CD4-positive, alpha-beta T cell treated with Interleukin-17A for 1 hour (primary cell): ENCODE measurements at places on chromosomes 7 and 10.
A peak's percentile ranks its signal among the peaks of the same experiment; 100 is the strongest.

- DNase-seq = peak; percentile 28
Observed at GRCh38 chr10:71270301-71271220, 48.5 kb upstream of the SLC29A3 start.

GRCh38 chr10:96719200-96719599 lies 1.1 kb downstream of the PIK3AP1 start:
- DNase-seq = no peak

DNA sequence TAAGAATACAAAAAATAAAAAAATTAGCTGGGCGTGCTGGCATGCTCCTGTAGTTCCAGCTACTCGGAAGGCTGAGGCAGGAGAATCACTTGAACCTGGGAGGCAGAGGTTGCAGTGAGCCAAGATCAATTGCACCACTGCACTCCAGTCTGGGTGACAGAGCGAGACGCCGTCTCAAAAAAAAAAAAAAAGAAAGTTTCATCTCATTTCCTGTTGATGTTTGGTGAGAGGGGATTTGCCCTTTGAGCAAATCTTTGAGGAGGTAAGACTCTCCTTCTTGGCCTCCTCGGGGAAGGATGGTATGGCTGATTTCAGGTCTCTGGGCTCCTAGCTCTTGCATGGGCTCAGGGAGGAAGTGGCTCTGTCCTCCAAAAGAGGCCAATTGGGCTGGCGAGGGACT lies 3.6 kb upstream of the GRID2IP start:
- no peak for DNase-seq

GRCh38 chr10:123720536-123720935 lies 54.4 kb downstream of the GPR26 start:
- DNase-seq = no peak

DNA sequence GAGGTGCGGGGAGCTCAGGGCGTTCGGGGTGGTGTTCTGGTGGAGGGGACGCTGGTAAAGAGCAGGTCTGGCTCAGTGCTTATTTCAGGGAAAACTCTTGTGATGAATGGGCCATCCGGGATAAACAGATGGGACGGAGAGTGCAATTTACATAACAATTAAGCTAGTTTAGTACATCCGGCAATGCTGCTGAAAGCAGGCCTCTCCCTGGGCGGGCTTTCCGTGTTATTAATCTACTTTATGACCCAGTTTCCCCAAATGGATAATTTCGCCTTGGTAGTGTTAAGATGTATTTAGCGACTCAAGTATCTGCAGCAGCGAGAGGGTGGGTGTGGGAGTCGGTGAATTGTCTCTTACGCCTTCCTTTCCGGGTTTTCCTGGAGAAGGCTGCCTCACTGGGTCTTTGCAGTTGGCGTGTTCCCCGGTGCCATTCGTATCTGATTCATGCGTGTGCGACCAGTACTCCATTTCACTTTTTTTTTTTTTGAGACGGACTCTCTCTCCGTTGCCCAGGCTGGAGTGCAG lies 25.2 kb downstream of the FOXK1 start:
- no peak for DNase-seq

GRCh38 chr10:73867126-73867807 lies 7.1 kb downstream of the CAMK2G start:
- DNase-seq = no peak

- no peak for DNase-seq
Observed at GRCh38 chr7:37434529-37434928, 14.1 kb downstream of the ELMO1 start.

- DNase-seq = no peak
Observed at GRCh38 chr10:50593523-50594376, 30.0 kb downstream of the SGMS1 start.

DNA sequence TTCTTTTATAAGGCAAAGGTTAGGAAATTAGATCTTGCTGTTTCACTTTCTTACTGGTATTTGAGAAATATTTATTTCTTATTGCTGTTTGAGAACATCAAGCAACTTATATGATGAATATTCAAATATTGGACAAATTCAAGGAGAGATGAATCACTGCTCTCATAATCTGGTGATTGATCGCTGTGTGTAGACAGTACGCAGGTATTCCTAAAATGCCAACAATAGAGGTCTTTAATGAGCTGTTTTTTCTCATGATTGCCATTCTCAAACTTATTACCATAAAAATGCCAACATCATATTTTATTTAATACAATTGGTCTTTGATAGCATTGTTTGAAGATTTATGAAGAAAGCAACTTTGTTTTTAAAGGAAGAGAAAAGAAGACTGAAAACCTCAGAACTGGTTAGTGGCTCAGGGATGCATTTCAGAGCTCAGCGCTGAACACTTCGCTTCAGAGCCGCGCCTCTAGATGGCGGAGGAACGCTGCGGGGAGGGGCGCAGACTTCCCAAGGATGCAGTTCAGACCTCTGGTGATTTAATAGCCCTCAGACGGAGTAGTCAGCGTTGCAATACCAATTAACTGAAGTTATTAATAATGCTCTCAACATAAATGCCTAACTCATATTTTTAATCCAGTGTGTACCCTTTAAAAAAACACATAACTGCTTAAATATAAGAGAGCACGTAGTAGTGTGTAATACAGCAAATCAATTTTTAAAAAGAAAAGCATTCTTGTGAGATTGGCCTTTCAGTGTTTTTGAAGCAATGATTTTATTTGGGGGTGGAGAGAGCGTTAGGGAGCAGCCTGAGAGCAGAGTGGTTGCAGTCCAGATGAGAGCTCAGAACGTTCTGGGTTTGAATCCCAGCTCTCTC lies 38.5 kb upstream of the STEAP4 start:
- no peak for DNase-seq

GRCh38 chr7:26438078-26438477 lies 146.4 kb downstream of the SNX10 start:
- no peak for DNase-seq

DNA sequence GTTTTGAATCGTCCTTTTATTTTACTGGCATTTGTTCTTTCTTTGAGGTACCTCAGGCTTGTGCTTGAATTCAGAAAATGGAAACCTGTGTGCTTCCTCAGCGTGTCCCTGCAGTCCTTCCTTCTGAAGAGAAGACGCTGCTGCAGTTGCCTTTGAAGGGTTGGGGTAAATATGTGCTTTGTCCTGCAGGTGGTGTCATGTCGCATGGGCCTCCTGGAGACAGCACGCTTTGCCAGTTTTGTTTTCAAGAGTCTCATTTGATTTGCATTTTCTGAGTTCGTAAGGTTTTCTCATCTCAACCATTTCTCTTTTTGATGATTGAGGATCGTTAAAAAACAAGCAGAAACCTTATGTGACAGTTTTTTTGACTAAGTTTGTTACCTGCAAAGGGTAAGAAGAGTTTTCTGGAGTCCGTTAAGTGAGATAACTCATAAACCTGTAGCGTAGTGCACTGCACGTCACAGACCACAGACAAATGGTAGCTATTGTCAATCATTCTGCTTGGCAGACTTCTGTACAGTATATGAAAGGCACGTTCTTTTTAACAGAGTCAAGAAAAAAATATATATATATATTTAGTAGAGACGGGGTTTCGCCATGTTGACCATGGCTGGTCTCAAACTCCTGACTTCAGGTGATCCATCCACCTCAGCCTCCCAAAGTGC lies 57.0 kb downstream of the CDC123 start:
- DNase-seq = peak; percentile 10

DNA sequence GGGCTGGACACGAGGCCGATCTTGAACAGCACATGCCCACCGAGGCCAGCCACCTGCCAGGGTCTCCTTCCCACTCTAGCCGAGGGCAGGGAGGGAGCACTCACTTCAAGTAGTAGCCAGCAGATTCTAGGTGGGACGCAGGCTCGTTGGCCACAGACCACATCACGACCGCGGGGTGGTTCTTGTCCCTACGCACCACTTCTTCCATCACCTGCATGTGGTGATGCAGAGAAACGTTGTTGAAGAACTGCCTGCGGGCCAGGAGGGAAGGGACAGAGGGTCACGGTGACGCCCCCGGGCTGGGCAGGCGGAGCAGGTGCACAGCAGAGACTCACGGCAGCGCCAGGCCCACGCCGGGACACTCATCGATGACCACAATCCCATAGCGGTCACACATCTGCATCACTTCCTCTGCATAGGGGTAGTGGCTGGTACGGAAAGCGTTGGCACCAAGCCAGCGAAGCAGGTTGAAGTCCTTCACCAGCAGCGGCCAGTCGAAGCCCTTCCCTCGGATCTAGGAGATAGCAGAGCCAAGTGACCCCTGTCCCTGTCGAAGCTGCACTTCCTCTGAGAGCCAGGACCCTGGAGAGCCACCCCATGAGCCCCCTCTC lies 7.7 kb downstream of the GUSB start:
- DNase-seq = no peak

- no peak for DNase-seq
Observed at GRCh38 chr10:69460576-69461242, 9.4 kb downstream of the TSPAN15 start.

DNA sequence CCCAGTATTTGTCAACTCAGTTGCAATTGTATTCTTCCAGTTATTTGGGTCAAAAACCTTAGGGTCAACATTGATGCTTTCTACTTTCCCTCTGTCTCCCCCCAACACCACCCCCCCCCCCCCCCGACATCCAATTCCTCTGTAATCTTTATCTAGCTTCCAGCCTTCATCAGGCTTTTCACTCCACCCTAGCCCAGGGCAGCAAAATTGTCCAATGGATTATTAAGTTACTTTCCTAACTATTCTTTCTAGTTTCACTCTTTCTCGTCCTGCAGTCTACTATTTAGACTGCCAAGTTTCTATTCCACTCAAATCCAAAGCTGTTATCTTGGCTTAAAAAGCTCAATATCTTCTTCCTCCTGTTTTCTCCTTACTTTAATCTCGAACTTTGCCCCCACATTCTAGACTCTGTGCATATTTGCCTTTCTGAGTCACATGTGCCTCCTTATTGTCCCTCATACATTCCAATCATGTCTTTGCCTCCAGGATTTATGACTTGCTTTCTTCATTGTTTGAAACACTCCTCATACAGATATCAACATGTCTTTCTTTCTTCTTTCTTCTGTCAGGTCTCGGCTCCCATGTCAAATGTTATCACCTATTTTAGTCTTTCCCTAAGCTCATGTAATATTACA lies 196.6 kb upstream of the TMEM196 start:
- no peak for DNase-seq

DNA sequence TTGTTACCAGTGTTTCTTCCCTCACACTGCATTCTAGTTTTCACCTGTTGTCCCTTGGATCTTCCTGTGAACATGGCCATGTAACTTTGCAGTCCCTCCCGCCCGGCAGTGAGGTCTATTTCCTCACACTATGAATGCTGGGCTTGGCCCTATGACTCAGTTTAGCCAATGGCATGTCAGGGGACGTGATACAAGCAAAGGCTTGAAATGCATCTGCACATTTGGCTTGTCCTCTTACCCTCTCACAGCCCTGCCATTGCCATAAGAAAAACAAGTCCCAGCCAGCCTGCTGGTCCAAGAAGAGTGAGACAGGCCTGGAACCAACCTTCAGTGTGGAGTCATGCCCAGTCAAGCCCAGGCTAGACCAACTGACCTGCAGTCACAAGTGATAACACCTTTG lies 17.1 kb upstream of the EZH2 start:
- no peak for DNase-seq

DNA sequence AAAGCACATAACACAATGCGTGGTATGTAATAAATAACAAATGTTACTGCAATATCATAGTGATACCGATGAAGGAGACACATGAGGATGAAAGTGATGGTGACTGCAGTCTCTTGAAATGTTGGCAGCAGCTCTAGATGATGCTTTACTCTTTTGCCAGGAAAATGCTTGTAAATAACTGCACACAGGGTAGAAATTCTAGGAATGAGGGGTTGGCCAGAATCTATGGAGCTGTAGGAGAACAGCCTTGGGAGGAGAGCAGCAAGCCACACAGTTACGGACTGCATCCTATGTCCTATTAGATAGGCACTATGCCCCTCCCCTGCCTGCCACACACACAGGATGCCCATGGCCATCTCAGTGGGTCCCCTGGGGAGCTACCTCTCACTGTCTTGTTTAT lies 97.6 kb upstream of the GSDME start:
- DNase-seq = no peak

DNA sequence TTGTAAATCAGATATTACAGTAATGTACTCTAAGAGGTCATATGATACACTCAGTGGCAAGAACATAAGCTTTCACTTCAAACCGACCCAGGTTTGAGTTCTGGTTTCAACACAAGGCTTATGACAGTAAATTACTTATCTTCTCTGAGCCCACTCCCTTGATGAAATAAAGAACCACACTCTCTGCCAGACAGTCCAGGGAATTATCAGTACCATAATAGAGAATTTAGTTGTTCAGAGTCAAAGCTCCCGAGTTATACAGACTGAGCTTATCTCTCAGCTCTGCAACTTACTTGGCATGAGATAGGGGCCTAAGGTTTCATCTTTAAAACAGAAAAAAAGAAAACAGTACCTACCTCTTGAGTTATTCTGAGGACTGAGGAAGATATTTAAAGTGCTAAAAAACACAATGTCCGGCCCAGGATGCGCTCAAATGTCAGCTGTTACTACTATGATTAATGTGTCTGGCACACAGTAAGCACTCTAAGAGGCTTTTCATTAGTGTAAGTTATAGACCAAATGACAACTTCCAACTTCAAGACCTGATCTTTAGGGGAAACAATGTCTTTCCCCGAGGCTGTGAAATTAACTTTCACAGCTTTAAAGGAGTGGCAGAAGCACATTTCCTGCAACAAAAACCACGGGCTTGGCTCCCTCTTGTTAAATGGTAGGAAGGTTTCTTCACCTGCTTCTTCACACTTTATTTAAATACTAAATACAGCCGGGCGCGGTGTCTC lies 38.1 kb downstream of the UBE2H start:
- DNase-seq = peak; percentile 29
